ENCODE measurements at places on chromosomes 4 and X. TPM values are rescaled to one million over a fixed set of nuclear protein-coding genes. Genes with fewer than 3 reads are reported as not detected.

- peak; percentile 59 for DNase-seq
Measured at GRCh38 chr4:189304167-189304566, 636.5 kb upstream of the FRG1 start.

DNA sequence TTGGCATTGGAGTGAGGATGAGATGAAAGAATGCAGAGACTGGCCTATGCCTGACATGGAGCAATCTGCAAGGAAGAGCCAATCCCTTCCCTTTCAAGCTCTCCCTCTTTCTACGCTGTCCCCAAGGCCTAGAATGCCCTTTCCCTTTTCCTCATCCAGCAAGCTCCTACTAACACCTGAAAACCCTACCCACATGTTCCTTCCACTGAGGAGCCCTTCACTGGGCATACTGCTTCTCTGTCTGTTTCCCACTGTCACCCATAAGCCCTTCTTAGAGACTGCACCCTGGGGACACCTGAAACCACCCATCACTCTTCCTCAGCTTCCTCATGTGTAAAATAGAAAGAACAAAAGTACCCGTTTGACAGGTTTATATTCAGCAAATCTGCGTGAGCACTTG, 249.6 kb upstream of the PSAPL1 start:
- DNase-seq = no peak

DNA sequence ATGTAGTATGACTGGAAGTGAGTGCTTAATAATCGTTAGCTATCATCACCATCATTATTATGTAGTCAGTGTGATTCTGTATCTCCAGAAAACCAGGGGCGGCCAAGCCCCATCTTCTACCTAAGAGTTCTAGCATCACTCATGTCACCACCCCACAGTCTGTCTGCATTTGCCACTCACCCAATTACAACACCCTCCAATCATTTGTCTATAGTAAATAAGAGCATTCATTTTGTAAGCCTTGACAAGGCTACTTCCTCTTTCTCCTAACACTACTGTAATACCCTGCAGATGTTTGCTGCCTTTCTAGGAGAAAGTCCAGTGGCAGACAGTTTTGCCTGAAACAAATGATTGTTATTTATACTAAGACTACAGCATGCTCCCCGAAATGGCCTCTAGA, 15.8 kb upstream of the IL21 start:
- DNase-seq = no peak

GRCh38 chr4:98606894-98607293, 51.5 kb downstream of the TSPAN5 start:
- no peak for DNase-seq

DNA sequence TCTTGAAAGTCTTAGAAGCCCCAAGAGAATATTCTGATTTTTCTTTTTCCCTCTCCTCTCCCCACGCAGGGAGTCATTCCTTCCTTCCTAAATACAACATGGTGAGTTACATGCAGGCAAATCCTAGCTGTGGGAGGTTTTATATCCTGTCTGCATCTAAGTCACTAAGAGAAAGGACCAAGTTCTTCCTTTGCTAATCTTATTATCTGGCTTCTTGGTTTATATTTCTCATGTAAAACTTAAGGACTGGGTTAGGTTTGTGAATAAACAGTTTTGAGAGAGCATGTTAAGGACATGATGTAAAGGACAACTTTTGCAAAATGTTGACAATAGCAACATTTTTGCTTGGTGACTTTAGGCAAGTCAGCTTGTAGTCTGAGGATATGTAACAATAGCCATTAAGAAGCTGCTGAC, 5.1 kb upstream of the CXCL9 start:
- peak; percentile 91 for DNase-seq

DNA sequence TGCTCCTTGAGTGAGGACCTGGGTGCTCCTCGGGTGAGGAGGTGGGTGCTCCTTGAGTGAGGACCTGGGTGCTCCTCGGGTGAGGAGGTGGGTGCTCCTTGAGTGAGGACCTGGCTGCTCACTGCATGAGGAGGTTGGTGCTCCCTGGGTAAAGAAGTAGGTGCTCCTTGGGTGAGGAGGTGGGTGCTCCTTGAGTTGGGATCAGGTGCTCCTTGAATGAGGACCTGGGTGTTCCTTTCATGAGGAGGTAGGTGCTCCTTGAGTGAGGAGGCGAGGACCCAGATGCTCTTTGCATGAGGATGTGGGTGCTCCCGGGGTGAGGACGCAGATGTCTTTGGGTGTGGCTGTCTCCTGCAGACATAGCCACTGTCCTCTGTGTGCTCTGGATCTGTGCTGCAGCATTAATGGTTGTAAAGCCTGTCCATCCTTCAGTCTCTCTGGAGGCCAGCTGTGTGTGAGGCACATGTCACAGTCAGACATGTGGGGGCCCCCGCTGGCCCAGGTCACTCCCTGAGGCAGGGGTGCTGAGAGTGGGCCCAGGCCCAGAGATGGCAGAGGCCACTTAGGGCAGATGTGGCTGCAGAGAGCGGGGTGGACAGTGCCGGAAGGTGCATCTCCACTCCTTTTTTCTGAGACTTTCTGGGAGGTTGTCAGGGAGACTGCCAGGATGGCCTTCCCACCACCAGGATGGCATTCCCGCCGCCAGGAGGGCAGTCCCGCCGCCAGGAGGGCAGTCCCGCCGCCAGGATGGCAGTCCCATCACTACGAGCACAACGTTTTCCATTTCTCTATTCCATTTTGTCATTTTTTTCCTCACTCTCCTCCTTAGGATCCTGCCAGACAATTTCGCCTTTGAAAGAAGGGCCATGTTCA, 101.8 kb downstream of the HMX1 start:
- DNase-seq = no peak

- peak; percentile 84 for DNase-seq
Measured at GRCh38 chrX:23901060-23901459, 6.7 kb downstream of the APOO start.

DNA sequence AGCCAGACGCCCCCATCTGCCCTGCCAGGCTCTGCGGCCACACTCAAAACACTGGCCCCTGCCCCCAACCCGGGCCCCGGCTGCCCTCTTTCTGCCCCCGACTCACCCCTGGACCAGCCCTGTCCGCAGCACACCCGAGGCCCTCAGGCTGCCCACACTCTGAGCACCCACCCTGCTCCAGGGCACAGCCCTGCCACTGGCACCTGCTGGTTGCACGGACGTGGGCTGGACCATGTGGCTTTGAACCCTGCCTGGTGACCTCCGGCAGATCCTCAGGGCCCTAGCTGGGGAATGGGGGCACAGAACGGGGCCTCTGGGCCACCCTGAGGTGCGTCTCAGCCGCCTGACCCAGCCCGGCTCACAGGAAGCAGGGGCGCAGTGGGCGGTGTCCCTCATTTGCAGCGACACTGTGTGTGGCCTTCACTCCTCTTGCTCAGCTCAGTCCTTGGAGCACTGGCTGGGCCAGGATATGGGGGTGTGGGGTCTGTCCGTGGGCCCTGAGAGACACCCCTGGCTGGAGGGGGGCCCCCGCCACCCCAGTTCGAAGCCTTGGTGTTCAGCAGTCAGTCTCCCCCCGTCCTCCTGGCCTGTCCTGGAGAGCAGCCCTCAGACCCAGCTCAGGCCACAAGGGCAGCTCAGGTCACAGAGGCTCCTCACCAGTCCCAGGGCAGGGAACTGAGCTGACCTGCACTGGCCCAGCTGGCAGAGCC, 73.2 kb downstream of the FAM53A start:
- no peak for DNase-seq

GRCh38 chrX:24204958-24205357, 55.4 kb downstream of the ZFX start:
- no peak for DNase-seq

DNA sequence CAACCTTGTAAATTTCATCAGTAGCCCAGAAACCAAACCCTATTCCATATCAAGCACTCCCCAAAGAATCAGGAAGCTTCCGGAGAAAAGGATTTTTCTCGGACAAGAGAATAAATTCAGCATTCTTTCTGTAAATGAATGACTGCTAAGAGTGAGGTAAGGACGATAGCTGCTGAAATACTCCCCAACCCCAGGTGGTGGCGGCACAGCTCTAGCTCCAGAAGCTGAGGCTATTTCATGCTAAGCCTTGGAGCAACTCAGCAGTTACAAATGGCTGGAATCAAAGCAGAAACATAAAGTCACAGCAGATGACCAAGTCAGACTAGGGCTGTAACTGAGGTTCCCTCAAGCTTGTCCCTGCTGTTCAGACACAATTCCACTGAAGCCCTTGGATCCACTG, 13.9 kb upstream of the PCDH19 start:
- DNase-seq = no peak

DNA sequence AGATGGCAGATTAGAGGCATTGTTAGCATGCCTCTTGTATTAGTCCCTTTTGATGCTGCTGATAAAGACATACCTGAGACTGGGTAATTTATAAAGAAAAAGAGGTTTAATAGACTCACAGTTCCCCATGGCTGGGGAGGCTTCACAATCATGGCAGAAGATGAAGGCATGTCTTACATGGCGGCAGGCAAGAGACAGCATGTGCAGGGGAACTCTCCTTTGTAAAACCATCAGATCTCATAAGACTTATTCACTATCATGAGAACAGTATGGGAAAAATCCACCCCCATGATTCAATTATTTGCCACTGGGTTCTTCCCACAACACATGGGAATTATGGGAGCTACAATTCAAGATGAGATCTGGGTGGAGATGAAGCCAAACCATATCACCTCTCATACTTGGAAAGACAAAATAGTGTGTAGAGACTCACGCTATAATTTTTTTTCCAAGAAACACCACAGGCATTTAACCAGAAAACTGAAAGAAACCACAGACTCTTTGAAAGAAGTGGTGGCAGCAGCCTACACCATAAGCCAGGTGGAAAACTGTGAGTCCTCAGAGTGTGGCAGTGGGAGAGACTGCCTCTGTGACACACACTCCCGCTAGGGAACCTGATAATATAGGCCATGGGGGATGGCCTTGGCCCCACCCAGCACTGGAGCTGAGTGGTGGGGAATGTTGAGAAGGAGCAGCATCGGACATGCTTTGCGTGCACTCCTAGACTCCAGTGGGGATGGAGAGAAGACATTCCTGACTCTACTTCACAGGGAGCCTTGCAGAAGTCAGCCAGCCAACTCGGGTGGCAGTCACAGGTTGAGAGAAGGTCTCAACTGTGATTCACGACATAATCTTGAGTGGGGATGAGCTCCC, 51.5 kb downstream of the SLC2A9 start:
- DNase-seq = no peak

GRCh38 chr4:84498935-84499623, at the start of gene NKX6-1:
TSS of gene NKX6-1 (minus strand) at chr4:84499292. CDS start at chr4:84498228, 1,064 bp downstream.
- peak; percentile 53 for DNase-seq

DNA sequence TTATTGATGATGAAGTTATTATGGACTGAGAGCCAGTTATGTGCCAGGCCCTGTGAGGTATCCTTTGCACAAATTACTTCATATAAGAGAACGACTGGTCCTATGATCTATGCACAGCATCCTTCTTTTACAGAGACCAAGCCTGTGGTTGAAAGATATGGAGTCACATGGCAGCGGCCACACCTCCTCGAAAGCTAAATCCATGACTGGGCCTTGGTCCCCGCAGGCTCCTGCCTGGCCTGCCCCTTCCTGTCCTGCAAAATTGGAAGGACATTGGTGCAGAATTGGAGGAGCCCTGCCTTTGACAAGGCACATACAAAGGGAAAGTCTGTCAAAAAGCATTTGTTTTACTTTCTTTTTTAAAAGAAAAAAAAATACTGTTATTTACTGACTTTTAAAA, 18.3 kb downstream of the SORBS2 start:
- no peak for DNase-seq

- no peak for DNase-seq
Measured at GRCh38 chr4:40675166-40675565, 45.5 kb upstream of the RBM47 start.

DNA sequence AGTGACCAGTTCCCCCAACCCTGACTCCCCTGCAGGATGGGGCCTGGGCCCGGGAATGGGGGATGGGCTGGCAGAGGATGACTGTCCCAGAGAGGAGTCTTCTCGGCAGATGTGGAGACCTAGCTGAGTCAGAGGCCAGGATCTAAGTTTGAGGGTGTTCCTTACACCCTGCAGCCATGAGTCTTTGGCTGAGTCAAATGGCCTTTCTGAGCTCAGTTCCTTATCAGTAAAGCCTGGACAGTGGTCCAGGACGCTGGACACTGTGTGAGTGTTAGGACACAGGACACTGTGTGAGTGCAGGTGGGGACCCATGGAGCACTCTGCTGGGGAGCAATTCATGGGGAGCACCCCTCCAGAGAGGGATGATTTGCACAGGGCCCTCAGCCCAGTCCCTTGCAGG, 5.0 kb downstream of the IL9R start:
- DNase-seq = no peak

- DNase-seq = no peak
Measured at GRCh38 chr4:26104056-26104685, 190.2 kb downstream of the SMIM20 start.

GRCh38 chr4:41572516-41572915, 34.6 kb downstream of the LIMCH1 start:
- no peak for DNase-seq

DNA sequence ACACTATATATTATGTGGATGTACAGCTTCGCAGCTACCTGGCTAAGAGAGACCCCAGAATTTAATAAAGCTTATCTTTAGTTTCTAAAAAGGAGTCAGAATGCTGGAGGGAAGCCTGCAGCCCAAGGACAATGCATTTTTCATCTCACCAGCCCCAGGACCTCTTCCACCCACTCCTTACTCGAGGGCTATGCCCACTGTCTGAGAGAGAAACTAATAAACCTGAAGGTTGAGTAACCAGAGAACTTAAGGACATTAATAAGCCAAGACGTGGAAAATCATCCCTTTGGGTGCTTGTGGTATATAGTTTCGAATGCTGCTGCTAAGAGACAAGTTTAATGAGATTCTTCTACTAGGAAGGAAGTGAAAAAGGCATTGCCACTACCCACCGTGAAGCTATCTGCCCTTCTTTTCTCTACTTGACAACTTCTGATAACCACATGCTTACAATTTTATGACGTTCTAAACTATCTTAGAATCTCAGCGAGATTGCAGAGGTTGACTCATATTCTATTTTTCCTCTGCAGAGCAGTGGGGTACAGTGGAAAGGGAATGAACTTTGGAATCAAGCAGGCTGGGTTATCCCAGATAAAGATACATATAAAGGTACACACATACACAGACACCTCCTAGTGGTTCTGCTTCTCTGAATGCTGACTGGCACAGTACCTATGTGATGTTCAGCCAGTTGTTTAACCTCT, 3.3 kb downstream of the RELL1 start:
- no peak for DNase-seq

- peak; percentile 33 for DNase-seq
Measured at GRCh38 chr4:19473569-19473968, 778.1 kb upstream of the SLIT2 start.

FAM241A gene
- total RNA-seq = under 0.01 TPM

STOX2 gene
- 5.4 TPM for total RNA-seq

MTMR8 gene
- under 0.01 TPM for total RNA-seq

HUWE1 gene
- total RNA-seq = 52.8 TPM

TCEAL6 gene
- not detected for total RNA-seq

AMOT gene
- 5.3 TPM for total RNA-seq

CCKAR gene
- total RNA-seq = not detected

CTAG2 gene
- total RNA-seq = 27.1 TPM

All from IMR-90 (cell line).